ENCODE measurements at places on chromosomes 16 and 17.

- DNase-seq = no peak
Observed at GRCh38 chr16:30840611-30841010, 53.3 kb downstream of the BCL7C start.

- DNase-seq = no peak
Observed at GRCh38 chr16:10321407-10322387, 64.2 kb upstream of the ATF7IP2 start.

DNA sequence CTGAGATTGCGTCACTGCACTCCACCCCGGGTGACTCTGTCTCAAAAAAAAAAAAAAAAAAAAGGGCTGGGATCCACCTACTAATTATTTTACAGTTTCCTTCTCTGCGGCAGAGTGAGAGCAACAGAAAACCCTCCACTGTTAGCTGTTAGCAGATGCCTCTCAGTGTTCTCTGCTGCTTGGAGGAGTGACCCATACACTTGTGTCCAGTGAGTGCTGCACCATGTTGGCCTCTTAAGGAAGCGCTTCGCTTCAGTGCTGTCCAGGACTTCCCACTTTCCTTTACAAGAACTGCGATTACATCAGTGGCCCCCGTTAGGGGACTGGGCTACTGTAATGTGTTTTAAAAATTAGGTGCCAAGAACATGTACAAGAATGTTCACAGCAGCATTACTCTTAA lies 18.4 kb upstream of the CLEC18B start:
- DNase-seq = peak; percentile 51

GRCh38 chr17:60139438-60140285 lies 10.1 kb upstream of the CA4 start:
- peak; percentile 87 for DNase-seq

- no peak for DNase-seq
Observed at GRCh38 chr17:62017496-62017895, 47.6 kb downstream of the MED13 start.

GRCh38 chr16:83296505-83296904 lies 511.3 kb upstream of the HSBP1 start:
- no peak for DNase-seq

GRCh38 chr17:43176119-43176570 lies 5.1 kb downstream of the NBR1 start:
- no peak for DNase-seq

- no peak for DNase-seq
Observed at GRCh38 chr17:56910509-56911235, 3.2 kb downstream of the TRIM25 start.

DNA sequence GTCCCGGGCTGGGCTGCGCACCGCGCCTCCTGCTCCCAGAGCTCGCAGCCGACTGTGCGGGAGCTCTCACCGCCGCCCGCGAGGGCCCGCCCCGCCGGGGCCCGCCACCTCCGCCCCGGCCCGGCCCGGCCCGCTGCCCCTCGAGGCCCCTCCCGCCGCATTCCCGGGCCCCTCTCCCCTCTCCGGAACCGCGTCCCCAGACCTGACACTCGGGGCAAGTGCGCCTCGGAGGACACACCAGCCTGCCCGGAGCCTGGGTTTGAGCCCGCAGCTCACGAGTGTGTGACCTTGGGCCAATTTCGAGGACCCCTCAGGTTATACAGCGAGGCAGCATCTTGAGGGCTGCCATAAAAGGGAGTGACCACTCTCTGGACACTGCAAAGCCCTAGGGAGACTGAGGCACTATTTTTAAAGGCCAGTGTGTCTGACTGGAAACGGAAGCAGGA lies 2.0 kb upstream of the GRIN2C start:
- no peak for DNase-seq

DNA sequence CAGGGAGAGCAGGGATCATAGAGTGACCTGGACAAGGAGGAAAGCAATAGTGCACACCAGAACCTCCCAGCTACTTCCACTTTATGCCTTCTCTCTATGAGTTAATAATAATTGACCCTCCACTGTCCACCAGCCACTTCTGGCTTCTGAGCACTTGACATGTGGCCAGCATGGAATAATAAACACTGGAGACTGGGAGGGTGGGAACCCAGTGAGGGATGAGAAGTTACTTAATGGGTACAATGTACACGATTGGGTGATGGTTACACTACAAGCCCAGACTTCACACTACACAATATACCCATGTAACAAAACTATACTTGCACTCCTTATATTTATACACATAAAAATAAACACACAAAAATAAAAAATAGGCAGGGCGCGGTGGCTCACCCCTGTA lies 11.4 kb downstream of the CDC42EP4 start:
- no peak for DNase-seq

- DNase-seq = no peak
Observed at GRCh38 chr16:79301051-79301450, 299.5 kb downstream of the MAF start.

DNA sequence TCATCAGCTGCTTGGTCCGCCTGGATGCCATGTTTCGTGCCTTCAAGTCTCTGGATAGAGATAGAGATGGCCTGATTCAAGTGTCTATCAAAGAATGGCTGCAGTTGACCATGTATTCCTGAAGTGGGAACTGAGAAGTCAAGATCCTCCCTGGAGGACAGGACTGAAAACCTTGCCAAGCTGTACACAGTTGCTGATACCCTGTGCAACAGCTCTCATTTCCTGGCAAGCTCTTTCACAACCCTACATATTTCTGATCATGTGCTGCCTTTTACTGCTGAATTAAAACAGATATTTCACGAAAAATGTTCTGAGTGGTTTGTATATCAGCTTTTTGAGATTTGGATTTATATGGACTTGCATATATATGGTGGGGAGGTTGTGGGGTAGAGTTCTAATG lies 898 bp downstream of the CAPNS2 start:
- peak; percentile 60 for DNase-seq

GRCh38 chr16:71648162-71648561 lies 22.2 kb downstream of the MARVELD3 start:
- no peak for DNase-seq

GRCh38 chr16:30166202-30166902 lies 17.1 kb upstream of the CORO1A start:
- peak; percentile 75 for DNase-seq

DNA sequence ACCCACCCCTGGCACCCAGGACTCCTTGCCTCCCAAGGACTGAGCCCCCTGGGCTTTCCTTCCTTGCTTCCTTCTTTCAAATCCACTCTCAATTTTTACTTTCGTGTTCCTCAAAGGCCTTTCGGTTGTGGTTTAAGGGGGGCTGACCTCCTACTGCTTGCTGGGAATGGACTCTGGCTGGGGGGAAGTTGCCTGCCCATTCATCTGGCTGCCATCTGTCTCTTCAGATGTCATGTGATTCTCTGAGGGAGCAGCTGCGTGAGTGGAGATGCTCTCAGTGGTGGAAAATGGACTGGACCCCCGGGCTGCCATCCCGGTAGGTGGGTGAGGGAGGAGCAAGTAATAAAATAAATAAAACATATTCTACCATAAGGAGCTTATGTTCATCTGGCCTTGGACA lies 93.8 kb upstream of the RPRML start:
- peak; percentile 54 for DNase-seq
